ENCODE measurements at places on chromosomes 13 and 19.

DNA sequence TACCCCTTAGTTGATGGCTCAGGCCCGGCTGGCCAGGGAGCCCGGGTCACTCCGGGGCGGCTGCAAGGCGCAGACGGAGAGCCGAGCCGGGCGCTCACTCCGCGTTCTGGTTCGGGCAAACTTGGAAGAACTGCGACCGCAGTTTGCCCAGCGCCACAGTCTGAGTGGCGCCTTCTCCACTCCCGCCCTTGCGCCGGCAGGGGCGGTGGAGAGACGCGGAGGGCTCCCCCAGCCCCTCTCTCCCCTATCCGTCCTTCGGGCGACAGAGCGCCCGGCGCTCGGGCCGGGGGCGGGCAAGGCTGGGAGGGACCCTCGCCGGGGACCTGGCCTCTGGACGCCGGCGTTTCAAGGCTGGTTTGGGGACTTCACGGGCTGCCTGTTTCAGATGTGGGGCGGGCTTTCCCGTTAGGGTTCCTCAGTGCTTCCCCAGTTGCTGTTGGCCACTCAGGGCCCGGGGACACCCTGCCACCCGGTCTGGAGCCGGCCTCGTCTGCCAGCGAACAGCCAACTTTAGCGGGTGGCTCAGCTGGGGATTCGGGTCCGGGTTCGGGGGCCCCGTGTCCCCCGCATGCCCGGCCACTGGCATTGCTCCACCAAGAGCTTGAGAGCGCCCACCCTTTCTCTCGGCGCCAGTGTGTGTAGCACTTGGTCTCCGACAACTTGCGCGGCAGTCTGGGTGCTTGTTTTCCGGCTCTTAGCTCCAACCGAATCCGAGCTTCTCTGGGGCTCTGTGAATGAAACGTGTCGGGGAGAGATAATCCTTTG, 1.5 kb downstream of the GPC6 start:
- DNase-seq: no peak

GRCh38 chr19:4722671-4723594, 709 bp downstream of the DPP9 start:
- DNase-seq: peak; percentile 79

GRCh38 chr19:4178990-4179389, 3.4 kb downstream of the SIRT6 start:
- no peak for DNase-seq

DNA sequence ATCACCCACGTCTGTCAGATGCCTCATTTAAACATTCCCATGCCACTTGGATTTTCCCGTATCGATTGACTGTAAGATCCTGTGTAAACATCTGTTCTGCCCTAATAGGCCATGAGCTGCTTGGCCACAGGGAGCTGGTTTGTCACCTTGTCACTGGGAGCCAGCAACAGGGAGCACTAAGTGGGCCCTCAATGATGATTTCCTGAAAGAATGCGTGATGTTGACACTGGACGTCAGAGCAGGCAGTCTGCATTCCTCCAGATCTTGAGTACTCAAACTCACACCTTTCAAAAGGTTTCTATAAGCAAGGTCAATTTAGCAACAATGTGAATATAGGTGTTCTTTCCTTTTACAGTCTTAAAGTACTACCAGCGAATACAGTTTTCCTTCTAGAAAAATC, 78.8 kb downstream of the TUBGCP3 start:
- no peak for DNase-seq

- no peak for DNase-seq
Observed at GRCh38 chr13:32883474-32883873, 132.7 kb upstream of the KL start.

GRCh38 chr19:46303322-46303690, 6.5 kb downstream of the HIF3A start:
- DNase-seq: no peak

- no peak for DNase-seq
Observed at GRCh38 chr13:43661161-43661830, 125.5 kb downstream of the ENOX1 start.

DNA sequence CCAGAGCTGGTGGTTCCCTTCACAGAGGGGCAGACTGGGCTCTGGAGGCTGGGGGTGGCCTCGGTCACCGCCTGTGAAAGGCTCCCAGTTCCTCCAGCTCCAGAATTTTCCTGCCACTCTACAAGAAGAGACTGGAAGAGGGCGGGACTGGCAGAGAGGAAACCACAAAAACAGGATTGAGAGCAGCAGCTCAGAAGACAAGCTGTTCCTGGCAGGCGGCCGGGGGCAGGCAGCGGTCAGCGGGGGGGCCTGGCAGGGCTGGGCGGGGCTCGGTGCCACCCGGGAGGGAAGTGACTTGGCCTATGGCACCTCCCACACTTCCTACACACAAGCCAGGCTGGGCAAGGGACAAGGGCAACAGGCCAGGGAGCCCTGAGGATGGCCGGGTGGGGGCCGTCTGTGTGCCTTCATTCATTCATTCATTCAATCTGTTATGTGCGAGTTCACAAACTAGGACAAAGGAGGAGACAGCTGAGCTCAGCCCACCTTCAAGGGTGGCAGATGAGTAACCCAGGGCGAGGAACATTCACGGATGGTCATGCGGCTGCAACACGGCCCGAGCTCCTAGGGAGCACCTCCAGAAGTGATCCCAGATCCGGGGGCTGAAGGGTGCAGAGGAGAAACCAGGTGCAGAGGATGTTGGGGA, 16.9 kb upstream of the BTBD2 start:
- no peak for DNase-seq

- peak; percentile 52 for DNase-seq
Observed at GRCh38 chr13:57946361-57946760, 314.8 kb downstream of the PCDH17 start.

- DNase-seq: no peak
Observed at GRCh38 chr19:3161453-3161852, 17.1 kb upstream of the S1PR4 start.

DNA sequence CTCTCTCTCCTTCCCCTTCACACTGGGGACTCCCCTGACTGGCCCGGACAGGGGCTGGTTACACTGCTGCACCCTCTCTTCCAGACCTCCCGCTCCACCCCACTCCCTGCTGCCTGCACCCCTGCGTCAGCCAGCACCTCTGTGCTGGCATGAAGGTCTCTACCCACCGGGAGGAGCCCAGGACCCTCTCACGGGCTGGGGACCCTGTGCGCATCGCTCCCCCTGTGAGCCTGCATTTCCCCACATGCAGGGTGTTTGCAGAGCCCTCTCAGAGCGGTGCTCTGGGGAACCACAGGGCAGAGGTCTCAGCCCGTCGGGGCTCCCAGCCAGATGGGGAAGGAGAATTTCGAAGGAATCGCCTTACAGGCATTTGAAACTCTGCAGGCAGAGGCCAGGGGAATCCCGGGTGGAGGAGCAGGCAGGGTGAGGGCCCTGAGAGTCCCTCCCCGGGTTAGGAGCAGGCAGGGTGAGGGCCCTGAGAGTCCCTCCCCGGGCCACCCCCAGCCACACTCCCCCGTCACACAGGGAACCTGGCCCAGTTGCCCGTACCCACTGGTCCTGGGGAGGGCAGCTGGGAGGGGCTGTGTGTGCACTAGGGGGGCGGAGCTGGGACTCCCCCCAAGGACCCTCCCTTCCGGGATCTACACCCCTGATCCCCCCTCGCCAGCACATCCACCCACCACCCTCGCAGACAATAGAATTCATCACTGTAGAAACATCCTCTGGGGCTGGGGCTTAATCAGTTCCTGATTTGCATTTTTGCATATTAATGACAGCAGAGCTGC, 16.3 kb upstream of the TCF3 start:
- DNase-seq: peak; percentile 69

- no peak for DNase-seq
Observed at GRCh38 chr13:109737606-109738005, 48.8 kb downstream of the IRS2 start.

DNA sequence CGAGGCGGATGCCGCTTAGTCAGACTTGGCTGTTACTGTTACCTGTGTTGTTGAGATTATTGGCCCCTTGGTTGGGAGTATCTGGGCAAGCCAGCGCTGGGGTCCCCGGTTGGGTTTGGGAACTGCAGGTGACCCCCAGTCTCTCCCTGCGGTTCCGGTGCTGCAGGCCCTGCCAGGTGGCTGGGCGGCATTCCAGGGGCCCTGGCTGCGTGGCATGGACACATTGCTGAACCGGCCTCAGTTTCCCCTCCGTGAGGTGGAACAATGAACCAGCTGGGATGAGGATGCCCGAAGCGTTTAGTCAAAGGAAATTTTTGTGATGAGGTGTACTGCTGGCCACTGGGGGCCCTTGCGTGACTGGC, 538 bp downstream of the B3GNT3 start:
- DNase-seq: no peak

- DNase-seq: no peak
Observed at GRCh38 chr13:107941345-107942029, 273.8 kb downstream of the LIG4 start.

- DNase-seq: no peak
Observed at GRCh38 chr13:60562096-60562780, 165.2 kb downstream of the TDRD3 start.

DNA sequence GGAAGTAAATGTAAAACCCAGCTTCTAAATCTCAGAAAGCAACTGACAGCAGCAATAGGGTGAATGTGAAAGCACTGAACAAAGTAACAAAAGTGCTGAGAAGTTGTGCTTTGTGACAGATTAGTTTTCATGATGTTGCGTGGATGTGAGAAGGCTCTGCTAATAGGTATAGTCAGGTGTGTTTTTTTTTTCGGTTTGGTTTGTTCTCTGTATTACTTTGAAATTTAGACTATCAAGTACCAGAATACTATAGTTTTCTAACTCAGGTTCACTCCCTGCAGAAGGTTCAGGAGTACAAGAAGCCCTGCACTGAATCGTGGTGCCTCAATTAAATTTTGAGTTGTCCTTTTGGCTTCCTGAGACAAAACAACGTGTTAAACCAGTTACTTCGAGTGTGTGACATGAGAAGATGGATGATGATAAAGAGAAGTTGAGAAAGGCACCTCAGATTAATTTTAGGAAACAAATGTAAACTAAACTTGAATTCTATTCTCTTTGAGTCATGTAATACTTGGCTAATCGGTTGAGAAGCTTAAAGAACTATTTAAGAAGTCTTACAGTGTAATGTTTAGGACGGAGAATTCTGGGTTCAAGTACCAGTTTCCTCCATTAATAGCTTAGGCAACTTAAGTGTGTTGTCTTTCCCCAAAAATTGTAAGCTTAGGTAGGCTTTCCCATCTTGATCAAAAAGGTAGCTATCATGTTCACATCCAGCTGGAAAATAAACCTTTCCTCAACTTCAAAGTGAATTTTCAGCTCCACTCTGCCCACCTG, 10.3 kb downstream of the MIR17HG start:
- peak; percentile 12 for DNase-seq

DNA sequence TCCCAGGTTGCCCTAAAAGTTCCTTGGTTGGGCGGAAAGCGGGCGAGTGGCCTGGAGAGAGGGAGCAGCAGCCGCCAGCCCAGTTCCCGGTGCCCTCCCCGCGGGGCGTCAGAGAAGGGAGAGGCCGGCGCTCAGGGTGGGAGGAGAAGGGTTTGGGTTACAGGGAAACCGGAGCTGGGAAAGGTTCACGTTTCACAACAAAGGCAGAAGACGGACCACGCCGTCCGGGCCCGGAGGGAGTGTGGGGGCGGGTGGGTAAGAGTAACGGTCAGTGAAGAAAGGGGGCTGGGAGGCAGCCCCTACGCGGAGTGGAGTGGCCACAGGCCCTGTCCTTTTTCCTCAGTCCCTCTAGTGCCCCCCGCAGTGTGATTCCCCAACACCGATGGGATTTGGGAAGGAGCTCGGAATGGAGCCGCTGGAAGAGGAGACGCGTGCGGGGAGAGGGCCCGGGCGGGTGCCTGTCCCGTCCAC, 1.6 kb downstream of the SIX5 start:
- DNase-seq: no peak

DNA sequence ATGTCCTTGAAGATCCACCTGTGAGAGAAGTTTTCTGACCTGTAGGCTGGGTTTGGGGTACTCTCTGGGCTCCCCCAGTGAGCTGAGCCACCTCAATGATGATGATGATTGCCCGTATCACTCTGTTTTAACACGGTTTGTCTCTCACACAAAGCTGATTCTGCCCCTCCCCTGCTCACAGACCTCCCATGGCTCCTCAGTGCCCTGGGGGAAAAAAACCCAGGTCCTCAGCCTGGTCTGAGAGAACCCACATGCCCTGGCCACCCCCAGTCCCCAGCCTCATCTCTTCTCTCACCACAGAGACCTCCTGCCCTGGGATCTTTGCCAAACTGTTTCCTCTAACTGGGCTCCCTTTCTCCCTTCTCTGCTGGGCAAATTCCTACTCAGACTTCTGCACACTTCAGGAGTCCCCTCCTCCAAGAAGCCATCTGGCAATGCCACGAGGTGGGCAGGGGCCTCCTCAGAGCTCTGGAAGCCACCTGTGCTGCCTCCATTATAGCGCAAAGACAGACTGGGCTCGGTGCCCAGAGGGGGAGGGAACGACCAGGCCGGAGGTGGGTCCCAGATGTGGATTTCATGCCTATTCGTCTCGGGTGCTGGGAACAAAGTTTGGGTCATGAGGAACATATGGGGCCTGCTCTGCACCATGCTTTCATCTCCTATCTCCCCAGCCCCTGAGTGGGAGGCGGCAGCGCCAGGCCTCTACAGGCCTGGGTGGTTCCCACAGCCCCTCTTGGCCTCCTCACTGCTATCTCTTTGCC, 8.5 kb upstream of the CA11 start:
- no peak for DNase-seq

GRCh38 chr13:29832761-29833298, 17.6 kb downstream of the UBL3 start:
- no peak for DNase-seq

- no peak for DNase-seq
Observed at GRCh38 chr13:63198071-63198470, 1782.4 kb upstream of the PCDH20 start.

DNA sequence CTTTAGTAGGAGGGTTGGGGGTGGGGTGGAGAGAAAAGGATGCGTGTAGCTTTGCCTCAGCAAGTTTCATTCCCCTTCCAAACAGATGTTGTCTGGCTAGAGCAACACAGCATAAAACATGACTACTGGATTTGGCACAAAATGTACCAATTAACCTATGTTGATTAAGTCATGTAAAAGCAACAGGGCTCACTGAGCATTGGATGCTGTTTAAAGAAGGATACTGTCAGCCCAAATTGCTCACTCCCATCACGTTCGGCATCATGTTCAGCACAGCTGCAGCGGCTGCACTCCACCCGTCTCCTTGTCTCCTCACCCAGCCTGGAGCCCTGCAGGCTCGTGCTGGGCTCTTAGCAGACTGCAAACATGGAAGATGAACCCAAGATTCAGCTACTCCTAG, 77.5 kb downstream of the DLEU7 start:
- DNase-seq: no peak

- DNase-seq: no peak
Observed at GRCh38 chr13:114200399-114200911, 21.4 kb downstream of the CFAP97D2 start.

GRCh38 chr13:99119656-99120055, 81.0 kb upstream of the UBAC2 start:
- peak; percentile 8 for DNase-seq

- DNase-seq: no peak
Observed at GRCh38 chr13:73339086-73339485, 280.3 kb downstream of the KLF5 start.

DNA sequence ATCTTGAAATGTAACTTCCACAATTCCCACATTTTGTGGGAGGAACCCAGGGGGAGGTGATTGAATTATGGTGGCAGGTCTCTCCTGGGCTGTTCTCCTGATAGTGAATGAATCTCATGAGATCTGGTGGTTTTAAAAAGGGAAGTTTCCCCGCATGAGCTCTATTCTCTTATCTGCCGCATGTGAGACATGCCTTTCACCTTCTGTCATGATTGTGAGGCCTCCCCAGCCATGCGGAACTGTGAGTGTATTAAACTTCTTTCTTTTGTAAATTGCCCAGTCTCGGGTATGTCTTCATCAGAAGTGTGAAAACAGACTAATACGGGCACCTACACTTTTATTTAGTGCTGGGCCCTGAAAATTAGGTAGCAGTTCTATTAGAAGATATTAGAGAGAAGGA, 45.8 kb downstream of the TNFSF13B start:
- DNase-seq: peak; percentile 40
